ENCODE measurements at places on chromosomes 11 and 22.

DNA sequence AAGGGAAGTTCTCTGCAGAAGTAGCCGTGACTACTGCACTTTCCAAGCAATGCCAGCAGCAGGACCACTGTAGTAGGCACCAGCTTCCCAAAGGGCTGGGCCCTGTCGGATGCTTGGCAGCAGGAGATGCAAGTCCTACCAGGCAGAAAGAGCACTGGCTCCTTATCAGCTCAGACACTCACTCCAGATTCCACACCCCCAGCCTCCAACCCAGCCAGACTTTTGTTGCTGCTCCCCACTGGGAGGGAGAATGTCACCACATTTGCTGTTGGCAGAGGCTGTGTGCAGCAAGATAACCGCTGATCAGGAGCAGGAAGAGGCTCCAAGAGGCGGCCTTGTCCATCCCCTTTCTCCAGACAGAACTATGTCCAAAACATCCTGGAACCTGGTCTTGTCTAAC lies 118.7 kb downstream of the C11orf58 start:
- peak; percentile 85 for DNase-seq

GRCh38 chr11:102868339-102868738 lies 6.4 kb downstream of the MMP12 start:
- DNase-seq: no peak

- no peak for DNase-seq
Observed at GRCh38 chr11:9073466-9074225, 17.8 kb downstream of the SCUBE2 start.

GRCh38 chr11:12420706-12421105 lies 43.3 kb downstream of the PARVA start:
- DNase-seq: no peak

DNA sequence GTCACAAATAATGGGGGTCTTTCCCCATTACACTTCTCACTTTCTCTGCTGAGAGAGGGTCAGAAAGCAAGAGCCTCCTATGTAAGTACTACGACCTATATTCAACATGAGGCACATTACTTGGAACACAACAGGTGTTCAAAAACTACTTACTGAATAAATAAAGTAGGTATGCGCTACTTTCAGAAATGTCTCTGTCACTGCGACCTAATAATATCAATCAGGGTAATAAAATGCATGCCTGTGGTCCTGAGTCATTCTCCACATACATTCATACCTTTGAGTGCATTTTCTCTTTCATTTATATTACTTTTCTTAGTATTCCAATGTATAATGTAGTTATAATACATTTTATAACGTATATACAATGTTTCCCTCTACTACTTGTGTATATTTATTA lies 838.9 kb downstream of the DLG2 start:
- DNase-seq: no peak

- no peak for DNase-seq
Observed at GRCh38 chr11:134560066-134560465, 148.0 kb upstream of the B3GAT1 start.

- DNase-seq: no peak
Observed at GRCh38 chr11:46293641-46294103, 16.2 kb downstream of the CREB3L1 start.

DNA sequence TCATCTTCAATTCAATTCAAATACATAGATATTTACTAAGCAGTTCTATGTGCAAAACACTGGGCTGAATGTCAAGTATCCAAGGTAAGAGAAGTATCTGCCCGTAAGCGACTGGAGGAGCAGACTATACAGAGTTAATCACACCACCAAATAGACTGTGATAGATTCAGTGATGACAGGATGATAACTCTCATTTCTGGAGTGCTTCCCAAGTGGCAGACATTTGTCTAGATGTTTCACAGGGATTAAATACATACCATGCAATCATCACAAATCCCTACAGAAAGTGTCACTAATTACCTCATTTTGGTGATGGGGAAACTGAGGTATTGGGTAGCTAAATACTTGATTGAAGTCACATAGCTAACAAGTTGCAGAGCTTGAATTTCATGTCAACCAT lies 508.7 kb upstream of the TENM4 start:
- DNase-seq: no peak

GRCh38 chr11:59815754-59816153 lies 5.2 kb upstream of the MRPL16 start:
- DNase-seq: no peak

- DNase-seq: no peak
Observed at GRCh38 chr11:30426781-30427180, 103.9 kb downstream of the ARL14EP start.

DNA sequence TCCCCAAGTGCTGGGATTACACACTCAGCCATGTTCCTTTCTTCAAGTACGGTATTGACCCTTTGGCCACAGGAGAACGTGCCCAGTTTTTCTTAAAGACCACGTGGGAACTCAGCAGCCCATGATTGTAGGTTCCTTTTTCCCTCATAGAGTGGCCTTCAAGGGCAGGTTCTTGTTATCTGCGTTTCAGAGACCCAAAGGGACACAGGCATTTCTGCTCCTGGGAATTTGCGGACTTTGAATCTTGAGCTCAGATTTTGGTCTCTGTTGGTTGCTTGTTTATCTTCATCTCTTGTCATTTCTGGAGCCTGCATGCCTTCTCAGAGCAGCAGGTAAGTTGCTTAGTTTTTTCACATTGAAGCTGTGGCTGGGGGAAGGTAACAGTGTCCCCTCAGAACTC lies 12.0 kb downstream of the MARK2 start:
- no peak for DNase-seq

DNA sequence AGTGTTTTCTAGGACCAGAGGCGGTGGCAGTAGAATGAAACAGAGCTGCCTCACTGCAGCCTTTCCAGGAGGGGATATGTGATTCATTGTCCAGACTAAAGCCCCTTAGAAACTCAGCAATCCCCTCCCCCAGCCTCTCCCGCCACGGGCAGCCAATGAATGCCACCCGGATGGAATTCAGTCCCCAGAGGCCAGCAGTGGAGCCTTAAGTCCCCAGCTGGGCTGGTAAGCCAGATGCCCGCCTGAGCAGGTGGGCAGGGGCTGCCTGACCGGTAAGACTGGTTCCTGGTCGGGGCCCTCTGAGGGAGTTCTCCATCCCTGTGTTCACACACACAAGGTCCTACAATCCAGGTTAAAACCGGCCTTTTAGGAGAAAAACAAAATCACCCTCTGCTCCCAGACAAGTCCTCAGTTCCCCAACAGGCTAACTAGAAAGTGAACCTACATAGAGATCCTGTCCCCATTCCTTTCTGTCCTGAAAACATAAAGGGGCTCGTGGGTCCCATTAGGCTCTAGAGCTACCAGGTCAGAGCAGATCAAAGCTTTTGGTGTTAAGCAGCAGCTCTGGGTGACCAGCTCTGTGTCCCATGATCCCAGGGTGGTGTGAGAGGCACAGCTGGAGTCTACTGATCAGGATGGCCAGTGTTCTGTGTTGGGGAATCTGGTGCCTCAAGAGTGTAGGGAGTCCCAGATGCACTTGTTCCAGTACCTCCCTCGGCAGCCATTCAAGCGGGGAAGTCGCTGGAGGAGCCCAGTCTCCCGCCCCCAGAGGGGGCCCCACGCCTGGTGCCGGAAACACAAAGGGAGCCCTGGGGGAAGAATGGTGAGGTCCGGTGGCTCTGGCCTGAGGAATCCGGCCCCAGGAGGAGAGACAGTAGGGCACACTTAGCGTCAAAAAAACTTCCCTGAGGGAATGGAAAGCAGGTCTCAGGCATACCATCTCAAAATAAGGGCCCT lies 2.6 kb downstream of the PATZ1 start:
- DNase-seq: peak; percentile 43
